ENCODE measurements at places on chromosomes 3 and 15.

DNA sequence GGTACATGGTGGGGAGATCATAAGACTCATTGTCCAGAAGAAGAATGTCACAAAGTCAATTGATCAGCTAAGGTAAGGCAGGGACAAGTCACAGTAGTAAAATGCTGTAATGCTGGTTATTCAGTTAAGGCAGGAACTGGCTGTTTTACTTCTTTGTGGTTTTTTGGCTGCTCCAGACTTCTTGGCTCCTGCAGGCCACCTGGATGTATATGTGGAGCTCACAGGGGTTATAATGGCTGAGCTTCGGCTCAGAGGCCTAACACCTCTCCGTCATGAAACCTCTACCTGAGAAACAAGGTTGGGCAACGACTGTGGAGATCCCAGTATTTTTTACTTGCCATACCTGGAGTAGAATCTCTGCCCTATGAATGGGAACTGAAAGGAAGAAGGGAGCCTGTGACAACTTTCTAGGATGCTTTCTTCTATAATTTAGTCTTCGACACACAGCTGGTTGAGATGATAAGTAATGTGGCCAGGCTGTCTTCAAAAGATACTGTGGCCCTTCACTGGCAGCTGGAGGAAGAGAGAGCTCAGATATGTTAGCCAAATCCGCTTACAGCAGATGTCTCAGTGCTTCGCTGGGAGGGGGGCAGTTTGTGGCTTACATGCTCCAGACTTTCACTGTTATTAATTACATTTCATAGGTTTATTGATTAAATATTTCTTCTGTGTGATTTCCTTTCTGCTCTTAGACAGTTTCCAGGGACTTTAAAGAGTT lies 887.8 kb downstream of the IGSF11 start:
- no peak for DNase-seq

DNA sequence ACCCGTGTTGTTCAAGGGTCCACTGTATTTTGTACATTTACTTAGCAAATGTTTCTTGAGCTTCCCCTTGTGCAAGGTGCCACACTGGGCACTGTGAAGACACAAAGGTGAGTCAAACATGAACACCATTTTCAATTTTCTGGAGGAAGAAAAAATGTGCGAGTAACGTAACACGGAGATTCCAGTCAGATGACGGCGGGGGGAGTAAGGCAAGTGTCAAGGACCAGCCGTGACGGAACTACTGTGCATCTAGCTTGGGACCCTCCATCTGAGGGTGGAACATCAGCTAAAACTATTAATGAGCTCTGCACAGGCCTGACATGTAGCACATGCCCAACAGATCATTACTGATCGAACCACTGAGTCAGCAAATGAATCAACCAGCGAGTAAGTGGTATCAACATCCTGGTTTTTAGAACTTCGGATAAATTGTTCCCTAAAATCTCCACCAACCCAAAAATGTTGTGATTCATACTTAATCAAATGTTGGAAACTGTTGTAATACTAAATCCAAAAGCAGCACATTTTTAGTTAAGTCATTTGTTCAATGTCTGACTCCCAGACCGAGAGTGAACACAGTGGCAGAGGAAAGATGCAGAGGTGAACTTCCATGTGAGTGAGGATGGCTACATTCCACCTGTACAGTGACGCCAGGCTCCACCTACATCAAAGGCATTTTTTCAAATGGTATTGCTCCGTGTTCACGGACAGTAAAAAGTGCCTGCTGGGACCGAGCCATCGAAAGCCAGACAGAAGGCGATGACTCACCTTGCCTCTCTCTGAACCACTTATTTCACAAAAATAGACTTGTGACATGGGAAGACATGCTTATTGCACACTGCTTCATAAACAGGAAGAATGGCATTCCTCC lies 172.2 kb downstream of the ATP10A start:
- DNase-seq = no peak

DNA sequence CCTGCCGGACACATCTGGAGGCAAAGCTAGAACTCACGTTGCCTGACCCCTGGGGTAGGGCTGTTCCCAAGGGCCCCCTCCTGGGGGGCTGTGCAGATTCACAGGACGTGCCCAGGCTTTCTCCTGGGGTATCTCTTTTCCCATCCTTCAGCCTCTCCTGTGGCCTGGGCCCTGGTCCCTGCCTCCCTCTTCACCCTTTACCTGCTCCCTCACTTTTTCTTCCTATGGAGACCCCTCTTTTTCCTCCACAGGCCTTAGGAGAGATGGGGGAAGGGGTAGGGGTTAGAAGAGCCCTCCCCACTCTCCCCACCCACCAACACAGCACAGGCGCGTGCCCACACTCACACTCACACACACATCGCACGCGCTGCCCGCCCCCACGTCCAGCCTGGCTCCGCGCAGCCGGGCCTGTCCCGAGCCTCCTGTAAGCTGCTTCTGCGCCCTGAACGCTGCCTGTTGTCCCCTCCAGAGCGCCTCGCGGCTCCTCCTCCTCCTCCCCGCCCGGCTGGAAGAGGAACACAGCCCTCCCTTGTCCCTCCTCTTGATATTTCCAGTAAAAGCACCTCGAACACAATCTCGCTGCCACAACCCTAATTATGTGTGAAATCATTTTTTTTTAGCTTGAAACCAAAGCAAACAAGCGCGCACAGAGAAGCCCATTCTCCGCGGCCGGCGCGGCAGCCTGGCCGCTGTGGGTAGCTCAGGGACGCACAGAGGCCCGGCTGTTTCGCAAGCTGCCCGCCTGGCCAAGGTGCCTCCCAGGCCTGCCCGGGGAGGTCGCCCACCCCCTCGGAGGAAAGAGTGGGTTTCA lies 33.9 kb upstream of the ACAN start:
- no peak for DNase-seq

GRCh38 chr3:17195192-17195611 lies 310.4 kb downstream of the PLCL2 start:
- no peak for DNase-seq

DNA sequence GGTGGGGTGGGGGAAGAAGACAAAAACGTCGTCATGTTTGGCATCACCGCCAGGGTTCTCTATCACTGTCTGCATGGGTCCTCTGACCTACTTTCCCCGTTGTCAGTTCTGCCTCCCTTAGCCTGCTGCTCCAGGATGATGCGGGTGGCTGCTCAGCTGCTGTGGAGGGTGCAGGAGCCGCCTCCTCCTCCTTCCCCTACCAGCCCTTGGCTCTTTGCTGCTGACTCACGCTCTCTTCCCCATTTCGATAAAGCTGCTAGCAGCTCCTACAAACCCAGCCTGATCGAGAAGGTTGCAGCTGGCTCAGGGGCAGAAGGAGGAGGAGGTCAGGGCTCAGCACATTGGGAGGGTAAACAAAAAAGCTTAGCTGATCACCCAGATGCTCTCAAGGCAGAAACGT lies 49.5 kb upstream of the SEC13 start:
- no peak for DNase-seq

- no peak for DNase-seq
These were observed 256.3 kb upstream of the CHRNA7 start for GRCh38 chr15:31774045-31774444.

DNA sequence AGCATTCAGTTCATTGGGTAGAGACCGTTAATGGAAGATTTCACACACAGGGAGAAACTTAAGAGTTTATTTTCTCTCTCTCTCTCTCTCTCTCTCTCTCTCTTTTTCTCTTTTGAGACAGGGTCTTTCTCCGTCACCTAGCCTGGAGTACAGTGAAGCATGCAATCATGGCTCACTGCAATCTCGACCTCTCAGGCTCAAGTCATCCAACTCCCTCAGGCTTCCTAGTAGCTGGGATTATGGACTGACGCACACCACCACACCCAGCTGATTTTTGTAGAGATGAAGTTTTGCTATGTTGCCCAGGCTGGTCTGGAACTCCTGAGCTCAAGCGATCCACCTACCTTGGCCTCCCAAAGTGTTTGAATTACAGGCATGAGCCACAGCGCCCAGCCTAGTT lies 1.6 kb downstream of the WDR72 start:
- no peak for DNase-seq

DNA sequence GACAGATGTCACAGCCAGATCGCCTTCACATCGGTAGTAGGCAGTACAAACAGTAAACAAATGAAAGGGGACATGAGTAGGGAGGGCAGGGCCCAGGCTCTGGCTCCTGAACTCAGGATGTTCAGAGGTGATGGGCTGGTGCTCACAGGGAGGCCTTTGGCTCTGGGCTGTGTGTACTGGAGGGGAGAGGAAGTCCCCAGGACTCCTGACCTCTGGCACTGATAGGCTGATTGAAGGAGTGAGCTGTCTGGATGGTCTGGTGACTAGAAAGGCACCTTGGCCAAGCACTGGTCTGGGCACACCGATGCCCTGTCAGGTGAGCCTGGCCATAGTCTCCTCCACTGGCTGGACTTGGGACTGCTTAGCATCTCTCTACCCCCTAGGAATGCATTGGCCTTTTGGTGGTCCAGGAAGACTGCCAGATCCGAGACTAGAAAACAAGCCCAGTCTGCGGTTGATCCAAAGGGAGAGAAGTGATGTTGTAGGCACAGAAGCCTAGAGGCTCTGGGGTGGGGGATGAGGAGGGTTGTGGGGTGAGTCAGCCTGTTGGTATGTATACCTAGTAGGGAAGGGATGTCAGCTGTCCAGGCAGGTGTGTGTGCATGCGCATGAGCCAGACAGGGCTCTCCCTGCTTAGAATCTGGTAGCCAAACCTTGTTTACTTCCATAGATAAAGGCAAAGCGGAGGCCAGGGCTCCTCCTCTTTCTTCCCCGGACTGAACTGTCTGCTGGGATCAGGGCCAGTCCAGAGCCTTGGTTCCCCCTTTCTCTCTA lies 1.9 kb downstream of the SPINT1 start:
- no peak for DNase-seq

DNA sequence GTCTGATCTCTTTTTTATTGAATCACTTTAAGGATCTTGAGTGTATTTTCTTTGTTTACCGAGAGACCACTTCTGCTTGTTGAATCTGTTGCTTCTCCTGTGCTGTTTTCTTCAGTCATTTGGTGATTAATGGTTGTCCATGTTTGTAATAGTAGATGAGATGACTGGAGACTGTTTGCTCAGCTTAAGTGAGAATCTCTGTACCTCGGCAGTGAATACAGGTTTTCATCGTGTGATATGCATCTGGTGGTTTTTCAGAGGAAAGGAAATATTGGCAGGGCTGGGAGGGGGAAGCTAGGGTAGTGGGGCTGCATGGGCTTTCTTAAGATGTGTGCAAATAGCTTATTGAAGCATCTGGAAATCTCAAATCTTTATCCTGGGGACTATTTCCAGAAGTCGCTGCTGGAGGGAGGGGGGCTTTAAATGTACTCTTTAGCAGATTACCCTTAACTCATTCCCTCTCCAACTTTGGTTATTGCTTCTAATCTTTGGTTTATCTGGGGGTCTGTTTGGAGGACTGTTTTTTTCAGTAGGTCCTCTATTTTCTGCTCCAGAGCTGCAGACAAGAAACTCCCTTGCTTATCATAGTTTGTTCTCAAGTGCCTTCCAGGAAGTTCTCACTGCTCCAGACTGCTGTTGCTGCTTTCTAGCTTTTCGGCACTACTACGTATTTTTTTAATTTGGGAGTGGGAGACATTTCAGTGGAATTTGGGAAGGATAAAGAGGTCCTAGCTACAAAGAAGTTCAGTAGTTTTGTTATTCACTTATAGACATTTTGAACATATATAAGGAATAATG lies 19.4 kb downstream of the CMTM8 start:
- DNase-seq = no peak

DNA sequence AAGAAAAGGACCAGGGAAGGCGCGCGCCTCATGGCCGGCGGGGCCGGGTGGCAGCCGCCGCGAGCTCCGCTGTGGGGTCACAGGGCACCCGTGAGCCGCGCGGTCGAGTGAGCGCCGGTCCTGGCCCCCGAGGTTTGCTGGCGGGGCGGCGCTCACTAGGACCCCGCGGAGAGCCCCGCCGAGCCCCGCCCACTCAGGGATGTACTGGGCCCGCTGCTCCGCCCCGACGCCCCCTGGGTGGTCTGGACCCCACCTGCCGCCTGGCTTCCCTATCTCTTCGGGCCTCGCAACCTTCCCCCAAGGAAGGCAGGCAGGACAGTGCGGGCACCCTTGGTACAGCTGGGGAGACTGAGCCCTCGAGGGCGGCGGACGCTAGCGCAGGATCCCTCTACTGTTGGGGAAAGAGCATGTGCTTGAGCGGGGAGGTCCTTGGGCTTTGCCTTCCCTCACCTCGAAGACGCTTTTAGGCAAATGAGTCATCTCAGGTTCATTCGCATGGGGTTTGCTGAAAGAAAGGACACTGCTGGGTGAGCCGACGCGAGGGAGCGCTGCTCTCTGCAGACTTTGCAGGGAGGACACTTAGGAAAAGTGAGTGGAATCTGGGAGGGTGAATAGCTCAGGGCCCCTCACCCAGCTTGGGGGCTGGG lies at the start of gene CHRNB4:
Gene CHRNB4 (minus strand): TSS at position 109 of the 647 bp plus-strand sequence. CDS start 77 bp downstream, at position 32.
- DNase-seq = no peak

DNA sequence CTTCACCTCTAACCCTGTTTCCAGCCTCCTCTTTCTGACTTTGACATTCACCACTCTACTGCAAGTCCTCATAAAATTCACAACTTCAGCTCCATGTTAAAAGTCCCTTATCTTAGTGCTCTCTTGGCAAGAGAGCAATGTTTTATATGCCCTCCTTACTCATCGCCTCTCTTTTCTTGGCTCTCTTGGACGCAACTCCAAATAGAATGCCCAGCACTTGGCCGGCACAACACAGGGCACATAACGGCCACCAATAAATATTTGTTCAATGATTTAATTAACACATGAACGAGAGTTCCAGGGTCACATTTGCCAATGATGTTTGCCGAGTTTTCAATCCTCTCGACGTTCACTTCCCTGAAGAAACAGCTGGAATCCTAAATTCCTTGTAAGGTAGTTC lies 401.4 kb downstream of the ROBO1 start:
- DNase-seq = no peak

DNA sequence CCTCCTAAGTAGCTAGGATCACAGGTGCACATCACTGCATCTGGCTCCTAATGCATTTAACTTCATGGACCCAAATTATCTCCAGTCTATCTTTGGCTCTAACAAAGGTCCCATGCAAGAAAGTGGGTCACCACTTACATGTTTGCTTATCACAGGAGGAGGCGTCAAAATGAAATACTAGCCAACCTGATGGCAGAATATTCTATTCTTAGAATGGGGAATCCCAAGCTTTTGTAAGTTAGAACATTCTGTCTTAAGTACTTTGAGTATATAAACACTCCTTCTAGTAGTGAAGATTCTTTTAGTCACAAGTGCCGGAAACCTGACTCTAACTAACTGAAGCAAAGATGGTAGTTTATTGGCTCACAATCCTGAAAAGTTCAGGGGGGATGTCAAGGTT lies 72.0 kb upstream of the ADAMTS9 start:
- no peak for DNase-seq

All from Panc1 (cell line).